Fibroblast of skin of left quadriceps (primary cell): ENCODE measurements at places on chromosomes 16 and 17.

DNA sequence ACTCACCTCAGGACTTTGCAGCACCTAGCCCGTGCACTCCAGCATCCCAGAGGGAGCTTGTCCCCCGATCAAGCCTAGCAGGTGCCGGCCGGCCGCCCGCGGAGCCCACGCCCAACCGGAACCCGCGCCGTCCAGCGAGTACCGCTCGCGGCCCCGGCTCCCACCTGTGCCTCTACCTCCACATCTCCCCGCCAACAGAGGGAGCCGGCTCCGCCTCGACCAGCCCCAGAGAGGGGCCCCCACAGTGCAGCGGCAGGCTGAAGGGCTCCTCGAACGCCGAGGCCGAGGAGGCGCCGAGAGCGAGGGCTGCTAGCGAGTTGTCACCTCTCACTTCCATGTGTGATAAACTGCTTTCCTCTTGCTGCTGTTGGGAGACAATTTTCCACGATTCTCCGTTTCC lies 41.1 kb upstream of the DHRS7B start:
- DNase-seq = no peak

DNA sequence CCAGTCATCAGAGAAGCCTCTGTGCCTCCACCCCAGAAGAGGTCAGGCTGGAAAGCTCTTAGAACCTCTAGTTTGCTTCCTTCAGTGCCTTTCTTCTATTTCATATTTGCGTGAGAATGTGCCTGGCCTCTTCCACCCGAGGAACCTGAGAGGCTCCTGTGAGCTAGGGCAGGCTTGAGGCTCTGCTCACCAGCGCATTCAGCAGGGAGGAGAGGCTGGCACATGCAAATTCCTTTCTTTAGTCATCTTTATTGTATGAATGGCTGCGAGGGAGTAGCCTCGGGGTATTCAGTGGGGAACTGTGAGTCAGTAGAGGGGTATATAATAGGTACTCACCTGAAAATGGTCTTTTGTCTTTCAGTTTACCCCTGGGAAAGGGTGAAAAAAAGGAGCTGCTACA lies 268.3 kb downstream of the ABCC12 start:
- DNase-seq = no peak

- DNase-seq = no peak
These were observed 74.5 kb downstream of the ERCC4 start for GRCh38 chr16:13994239-13995106.

- no peak for DNase-seq
These were observed 4.9 kb downstream of the FBXO39 start for GRCh38 chr17:6780886-6781285.

DNA sequence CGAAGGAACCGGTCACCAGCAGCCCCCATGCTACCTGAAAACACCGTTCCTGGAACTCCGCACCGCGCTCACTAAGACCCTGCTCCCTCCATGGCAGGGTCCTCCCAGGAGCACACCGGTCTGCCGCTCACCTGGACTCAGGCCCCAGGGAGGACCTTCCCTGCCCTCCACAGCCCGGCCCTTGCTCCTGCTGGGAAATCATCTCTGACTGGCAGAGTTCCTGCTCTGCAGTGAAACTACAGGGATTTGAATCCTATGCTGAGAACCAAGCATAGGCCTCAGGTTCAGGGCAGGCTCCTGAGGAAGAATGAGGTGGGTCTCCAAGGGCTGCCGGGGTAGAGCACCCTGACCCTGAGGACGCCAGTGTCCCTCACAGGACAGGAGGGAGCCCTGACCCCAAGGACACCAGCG lies 88.5 kb downstream of the KCNJ12 start:
- no peak for DNase-seq

- peak; percentile 16 for DNase-seq
These were observed 22.2 kb downstream of the TBX4 start for GRCh38 chr17:61474235-61474927.

DNA sequence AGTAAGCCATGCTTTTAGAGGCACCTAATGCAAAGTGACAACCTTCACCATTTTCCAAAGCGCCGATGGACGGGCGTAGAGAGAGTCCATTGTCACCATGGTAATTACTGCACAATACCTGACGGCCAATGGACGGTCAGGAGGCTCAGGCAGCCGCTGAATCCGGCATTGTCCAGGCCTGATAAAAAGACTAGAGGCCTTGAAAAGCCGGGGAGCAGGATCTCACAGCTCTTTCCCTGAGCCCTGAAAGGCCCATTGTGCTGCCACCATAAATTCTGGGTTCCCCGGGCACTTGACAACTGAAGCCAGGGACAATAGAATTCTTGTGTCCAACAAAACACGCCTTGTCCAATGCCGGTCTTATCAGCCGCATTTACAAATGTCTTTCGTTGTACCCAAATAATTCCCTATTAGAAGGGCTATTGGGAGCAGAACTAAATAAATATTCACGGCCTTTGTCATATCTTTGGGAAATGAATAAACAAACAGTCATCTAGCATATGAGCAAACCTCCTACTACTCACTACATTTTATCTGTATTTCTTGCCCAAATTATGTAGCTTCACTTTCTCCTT lies 62.4 kb downstream of the CDH11 start:
- DNase-seq = no peak

- DNase-seq = no peak
These were observed 329 bp downstream of the SMARCD2 start for GRCh38 chr17:63842173-63842539.

DNA sequence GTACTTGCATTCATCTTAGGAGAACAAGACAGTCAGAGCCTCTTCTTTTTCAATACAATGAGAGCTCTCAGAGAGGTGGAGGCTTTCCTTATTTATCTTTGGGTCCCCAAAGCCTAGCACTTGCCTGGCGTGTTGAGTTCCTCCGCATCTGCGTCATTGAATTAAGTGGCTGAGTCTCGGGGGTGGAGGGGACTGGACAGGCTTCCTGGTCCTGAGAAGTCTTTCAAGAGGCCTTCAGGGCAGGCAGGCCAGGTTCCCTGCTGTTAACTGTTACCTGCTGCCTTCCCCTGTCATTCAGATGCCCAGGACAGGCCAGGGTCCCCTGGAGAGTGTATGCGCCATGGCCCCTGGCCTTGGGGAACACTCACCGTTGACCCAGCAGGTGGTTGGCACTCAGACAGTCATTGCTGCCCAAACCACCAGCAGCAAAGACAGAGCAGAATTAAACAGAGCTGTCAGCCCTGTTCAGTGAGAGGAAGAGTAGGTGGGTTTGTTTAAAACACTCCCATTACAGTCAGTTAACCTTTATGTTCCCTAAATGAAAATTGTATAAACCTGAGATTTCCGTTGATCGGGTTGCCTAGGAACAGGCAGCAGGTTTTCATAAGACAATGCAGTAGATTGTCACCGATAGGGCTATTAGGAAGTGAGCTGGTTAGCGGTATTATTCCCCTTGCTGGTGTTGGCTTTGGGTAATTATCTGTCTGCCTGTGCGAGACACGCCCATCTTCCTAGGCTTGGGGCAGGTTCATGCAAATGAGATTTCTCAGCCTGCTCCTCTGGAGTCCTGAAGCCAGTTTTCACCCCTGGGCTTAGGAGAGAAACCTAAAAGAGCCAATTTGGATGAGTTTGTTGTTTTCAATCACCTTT lies 132.7 kb downstream of the CCDC182 start:
- DNase-seq = no peak

DNA sequence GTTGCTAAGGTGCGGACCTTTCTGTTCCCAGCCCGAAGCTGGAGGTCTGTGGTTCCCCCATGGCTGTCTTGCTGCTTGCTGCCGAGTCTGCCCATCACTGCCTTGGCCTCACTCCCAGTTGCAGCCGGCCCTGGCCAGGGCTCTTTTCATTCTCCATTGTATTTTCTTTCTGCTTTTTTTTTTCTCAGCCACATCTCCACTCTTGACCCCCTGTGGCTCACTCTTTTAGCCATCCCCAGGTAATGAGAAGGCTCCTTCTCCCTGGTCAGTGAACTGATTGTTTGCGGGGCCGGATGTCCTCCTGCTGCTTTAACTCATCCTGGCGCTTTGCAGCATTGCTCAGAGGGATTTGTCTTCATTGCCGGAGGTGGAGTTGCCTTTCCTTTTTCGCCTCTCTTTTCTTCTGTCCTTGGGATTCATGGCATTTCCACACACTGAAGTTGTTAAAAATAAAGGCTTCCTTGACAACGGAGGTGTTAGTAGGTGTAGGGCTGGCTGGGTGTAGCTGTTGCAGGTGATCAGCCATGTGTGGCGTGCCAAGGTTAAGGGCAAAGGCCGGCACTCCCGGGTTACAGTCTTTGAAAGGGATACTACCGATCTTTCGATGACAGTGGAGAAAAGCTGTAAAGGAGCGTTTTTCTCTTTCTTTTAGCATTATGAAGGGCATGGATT lies 34.1 kb downstream of the MAP2K6 start:
- no peak for DNase-seq

GRCh38 chr17:32964541-32964940 lies 27.1 kb upstream of the SPACA3 start:
- no peak for DNase-seq

DNA sequence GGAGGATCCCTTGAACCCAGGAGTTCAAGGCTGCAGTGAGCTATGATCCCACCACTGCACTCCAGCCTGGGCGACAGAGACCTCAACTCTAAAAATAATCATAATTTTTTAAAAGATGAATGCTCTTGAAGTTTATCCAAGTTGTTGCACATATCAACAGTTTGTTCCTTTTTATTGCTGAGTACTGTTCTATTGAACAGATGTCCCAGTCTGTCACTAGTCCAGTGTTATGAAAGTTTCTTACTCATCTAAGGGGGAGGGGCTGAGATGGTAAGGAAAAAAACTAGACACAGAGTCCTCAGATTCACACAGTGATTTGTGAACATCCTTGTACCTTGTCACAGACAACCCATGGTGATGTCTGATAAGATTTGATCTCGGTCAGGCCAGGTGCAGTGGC lies 3.9 kb downstream of the ACAP1 start:
- no peak for DNase-seq

- DNase-seq = no peak
These were observed 269.0 kb downstream of the C16orf95 start for GRCh38 chr16:87048038-87048729.

GRCh38 chr17:29571883-29572681 lies 3.6 kb downstream of the TP53I13 start:
- no peak for DNase-seq

GRCh38 chr17:52147872-52148271 lies 10.6 kb downstream of the CA10 start:
- DNase-seq = no peak

DNA sequence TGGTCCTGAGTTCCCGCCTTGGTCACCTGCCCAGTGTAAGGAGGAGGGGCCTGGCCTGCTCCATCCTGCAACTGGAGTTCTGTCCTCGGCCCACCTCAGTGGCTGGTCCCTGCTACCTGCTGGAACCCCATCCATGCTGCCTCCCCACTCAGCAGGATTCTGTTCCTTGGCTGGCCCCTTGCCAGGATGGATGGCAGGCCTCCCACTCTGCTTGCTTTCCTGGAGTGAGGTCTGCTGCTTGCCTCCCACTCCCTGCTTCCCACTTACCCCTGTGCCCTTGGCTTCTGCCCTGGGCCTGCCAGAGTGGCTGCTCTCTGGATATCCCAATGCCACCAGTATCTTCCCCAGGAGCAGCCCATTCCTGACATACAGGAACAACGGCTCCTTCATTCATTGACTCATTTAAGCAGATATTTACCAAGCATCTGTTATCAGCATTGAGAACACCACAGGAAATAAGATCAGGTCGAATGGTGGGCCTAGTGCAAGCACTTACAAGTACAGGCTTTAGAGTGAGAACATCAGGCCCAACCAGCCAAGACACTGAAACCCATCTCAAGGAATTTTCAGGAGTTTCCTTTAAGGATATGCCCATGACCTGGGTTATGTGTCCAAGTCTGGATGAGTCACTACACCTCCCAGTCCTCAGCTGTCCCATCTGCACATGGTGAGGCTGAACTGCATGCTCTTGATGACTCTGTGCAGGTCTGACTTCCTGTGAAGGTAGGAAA lies 17.0 kb upstream of the RPRML start:
- peak; percentile 8 for DNase-seq

DNA sequence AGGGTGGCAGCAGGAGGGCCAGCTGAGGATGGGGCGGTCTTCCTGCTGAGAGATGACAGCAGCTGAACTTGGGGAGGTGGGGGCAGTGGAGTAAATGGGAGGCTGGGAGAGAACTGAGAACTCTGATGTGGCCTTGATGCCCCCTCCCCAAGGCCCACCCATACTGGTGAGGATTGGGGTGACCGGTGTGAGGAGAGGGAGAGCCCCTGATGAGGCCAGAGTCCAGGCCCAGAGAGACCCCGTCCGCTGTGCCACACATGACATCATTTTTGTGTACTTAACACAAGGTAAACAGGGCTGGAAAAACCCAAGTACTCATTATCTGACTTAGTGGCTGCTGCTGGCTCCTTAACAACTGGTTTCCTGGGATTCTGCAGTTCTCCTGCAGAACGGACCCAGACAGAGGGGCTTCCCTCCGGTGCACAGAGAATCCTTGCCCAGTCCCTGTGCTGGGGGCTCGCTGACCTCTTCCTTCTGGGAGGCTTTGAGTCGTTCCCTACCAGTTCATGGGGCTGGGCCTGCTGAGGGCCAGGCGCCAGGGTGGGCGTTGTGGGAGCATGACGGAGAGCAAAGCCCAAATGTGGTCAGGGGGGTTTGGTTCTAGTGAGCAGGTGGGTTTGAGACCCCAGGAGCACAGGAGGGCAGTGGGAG lies 207.6 kb downstream of the RAB11FIP4 start:
- DNase-seq = no peak

- DNase-seq = no peak
These were observed 23.1 kb downstream of the SPHK1 start for GRCh38 chr17:76407509-76407908.

DNA sequence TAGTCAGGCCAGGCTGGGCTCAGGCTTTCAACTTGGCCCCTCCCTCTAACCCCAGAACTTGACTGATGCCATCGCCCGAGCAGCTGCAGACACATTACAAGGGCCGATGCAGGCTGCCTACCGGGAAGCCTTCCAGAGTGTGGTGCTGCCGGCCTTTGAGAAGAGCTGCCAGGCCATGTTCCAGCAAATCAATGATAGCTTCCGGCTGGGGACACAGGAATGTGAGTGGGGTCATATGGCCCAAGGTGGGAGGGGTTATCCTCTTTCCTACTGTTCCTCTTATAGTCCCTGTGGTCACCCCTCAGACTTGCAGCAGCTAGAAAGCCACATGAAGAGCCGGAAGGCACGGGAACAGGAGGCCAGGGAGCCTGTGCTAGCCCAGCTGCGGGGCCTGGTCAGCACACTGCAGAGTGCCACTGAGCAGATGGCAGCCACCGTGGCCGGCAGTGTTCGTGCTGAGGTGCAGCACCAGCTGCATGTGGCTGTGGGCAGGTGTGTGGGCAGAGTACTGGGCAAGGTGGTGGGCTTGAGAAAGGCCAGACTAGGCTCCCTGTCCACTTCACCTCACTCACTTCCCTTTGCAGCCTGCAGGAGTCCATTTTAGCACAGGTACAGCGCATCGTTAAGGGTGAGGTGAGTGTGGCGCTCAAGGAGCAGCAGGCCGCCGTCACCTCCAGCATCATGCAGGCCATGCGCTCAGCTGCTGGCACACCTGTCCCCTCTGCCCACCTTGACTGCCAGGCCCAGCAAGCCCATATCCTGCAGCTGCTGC lies 2.1 kb upstream of the NRN1L start:
- no peak for DNase-seq
